Activated CD8-positive, alpha-beta memory T cell treated with anti-CD3 and anti-CD28 coated beads for 1 hour (primary cell): ENCODE measurements at places on chromosomes 5 and 9.

DNA sequence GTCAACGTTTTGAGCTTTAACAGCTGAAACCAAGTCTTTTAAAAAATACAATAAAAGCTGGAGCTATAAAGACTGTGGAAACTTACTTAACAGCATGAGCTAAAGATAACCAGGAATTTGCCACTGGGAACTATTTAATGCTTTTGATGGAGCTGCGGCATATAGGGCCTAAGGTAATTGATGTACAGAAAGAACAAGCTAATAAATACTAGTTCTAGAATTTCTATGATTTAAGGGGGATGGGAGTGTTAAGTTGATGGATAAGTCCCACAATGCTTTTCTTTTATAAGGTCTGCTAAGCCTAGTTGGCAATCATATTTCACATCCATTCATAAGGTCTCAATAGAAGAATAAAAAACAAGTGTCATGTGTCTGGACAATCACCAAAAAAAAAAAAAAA lies 334.0 kb upstream of the DMAC1 start:
- DNase-seq: no peak

DNA sequence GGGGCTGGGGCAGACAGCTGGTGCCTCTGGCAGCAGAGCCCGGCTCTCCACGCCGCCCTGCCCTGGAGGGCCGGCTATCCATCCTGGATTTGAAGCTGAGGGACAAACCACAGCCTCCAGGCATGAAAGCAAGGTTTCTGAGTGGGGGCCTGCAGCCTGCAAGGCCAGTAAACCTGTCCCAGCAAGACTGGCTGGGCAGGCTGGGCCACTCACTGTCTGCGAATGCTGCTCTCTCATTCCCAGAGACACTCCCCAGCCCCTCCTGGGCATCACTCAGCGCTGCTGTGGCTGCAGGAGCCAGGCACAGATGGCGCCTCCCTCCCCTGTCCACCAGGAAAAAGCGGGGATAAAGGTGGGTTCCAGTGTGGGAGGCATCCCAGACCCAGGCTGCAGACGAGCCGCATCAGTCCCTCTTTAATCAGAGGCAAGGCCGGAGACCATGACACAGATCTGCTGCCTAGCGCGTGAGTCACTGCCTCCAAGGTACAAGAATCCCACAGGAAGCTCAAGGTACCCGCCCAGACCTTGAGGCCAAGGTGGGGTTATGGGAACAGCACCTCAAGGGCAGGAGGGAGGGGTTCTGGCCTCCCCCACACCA lies 118.0 kb downstream of the VAV2 start:
- DNase-seq: no peak

GRCh38 chr9:28445211-28445610 lies 871.9 kb upstream of the C9orf72 start:
- DNase-seq: no peak

GRCh38 chr9:129323999-129324553 lies 146.0 kb upstream of the IER5L start:
- DNase-seq: no peak

GRCh38 chr9:96858018-96858573 lies 3.8 kb upstream of the ZNF782 start:
- DNase-seq: no peak

DNA sequence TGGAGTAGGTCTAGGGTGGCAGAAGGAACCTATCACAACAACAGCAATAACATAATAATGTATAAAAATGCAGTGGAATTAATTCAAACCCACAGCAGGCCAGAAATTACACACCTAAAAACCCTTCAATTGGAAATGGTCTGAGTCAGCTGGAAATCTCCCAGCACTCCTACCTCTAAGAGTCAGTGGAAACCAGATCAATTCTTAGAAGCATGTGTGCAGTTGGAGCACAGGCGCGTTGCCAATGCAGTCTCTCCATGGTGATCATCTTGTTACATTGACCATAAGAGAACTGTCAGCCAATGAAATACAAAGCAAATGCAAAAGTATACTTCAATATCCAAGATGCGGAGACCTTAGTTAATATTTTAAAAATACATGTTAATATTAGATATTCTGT lies 15.1 kb upstream of the CSNK1G3 start:
- no peak for DNase-seq

DNA sequence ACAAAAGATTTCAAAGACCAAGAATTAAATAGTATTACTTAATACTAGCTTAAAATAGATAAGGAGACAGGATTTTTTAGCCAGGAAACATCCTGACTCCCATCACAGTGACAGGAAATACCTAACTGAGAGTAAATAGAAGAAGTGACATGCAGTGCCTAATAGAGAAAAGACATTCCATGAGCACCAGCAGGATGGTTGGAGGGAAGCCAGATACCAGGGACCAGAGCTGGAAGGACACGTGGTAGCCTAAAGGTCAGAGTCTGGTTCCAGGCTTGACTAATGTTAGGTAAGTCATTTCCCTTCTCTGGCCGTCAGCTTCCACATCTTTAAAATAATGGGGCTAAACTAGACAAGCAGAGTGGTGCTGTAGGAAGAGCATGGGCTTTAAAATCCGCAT lies 41.6 kb downstream of the CDK5RAP2 start:
- no peak for DNase-seq

- no peak for DNase-seq
Measured at GRCh38 chr9:96136992-96137670, 164.8 kb downstream of the HSD17B3 start.

GRCh38 chr5:179288101-179288808 lies 57.0 kb downstream of the ADAMTS2 start:
- no peak for DNase-seq

GRCh38 chr9:131447148-131447547 lies 53.3 kb downstream of the PRRC2B start:
- DNase-seq: no peak

- DNase-seq: no peak
Measured at GRCh38 chr9:17994695-17995425, 416.0 kb downstream of the SH3GL2 start.

GRCh38 chr5:50744776-50745175 lies 78.3 kb downstream of the PARP8 start:
- no peak for DNase-seq

GRCh38 chr9:113654605-113655428 lies 191.3 kb downstream of the RGS3 start:
- no peak for DNase-seq

DNA sequence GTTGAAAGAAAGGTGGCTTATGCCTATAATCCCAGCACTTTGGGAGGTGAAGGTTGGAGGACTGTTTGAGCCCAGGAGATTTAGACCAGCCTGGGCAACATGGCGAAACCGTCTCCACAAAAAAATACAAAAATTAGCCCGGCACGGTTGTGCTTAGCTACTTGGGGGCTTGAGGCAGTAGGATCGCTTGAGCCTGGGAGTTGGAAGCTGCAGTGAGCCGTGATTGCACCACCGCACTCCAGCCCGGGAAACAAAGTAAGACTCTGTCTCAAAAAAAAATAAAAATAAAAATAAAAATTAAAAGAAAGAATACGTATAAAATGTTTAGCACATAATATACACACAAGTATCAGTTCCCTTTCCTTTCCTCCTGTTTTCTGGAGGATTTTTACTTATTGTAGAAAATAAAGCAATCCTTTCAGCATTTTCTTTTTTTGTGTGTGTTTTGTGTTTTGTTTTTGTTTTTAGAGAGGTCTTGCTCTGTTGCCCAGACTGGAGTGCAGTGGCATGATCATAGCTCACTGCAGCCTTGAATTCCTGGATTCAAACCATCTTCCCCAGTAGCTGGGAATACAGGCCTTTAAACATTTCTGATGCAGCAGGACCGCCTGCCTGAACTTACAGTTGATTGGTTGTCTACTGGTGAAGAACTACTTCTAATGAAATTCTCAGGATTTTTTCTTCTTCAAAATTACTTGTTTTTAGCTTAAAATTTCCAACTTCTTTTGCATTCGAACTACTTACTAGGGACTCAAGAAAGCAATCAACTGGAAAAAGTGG lies 4.1 kb upstream of the GPR107 start:
- DNase-seq: no peak

- no peak for DNase-seq
Measured at GRCh38 chr9:7185612-7186011, 427.8 kb downstream of the KDM4C start.

- DNase-seq: no peak
Measured at GRCh38 chr5:16574789-16575721, 41.7 kb downstream of the RETREG1 start.

DNA sequence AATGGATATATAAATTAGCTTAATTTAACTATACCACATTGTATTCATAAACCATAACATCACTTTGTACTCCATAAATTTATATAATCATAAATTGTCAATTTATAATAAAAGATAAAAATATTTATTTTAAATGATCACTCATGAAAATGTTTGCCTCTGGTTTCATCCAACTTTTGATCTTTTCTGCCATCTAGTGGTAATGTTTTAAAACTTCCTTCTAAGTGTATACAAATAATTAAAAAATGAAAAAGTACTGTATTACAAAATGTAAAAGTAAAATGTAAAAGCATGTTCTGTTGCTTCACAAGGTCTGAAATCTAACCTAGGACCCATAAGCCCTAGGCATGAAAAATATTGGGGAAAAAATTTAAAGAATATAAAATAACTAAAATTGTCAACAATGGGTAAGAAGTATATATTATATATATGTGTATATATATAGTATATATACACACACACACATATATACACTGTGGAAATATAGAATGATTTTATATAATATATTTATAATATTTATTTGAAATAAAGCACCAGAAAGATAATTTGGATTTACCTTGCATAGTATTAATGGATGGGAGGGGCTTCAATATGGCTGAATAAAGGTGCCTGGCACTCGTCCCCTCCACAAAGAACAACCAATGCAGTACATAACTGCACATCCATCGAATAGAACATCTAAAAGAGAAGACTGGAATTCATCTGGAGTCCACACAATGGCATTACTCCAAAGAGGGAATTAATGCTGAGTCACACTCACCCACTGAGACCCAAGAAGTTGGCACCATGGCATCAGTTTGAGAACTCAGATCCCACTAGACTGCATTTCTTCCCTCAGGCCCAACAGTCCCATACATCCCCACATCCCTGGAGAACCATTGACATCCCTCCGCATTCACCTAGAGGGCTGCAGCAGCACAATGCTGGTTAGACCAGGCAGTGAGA lies 32.5 kb downstream of the ANXA1 start:
- no peak for DNase-seq

- DNase-seq: no peak
Measured at GRCh38 chr9:116565986-116566385, 121.1 kb upstream of the TRIM32 start.

GRCh38 chr5:93184041-93184440 lies 397.0 kb downstream of the NR2F1-AS1 start:
- no peak for DNase-seq

DNA sequence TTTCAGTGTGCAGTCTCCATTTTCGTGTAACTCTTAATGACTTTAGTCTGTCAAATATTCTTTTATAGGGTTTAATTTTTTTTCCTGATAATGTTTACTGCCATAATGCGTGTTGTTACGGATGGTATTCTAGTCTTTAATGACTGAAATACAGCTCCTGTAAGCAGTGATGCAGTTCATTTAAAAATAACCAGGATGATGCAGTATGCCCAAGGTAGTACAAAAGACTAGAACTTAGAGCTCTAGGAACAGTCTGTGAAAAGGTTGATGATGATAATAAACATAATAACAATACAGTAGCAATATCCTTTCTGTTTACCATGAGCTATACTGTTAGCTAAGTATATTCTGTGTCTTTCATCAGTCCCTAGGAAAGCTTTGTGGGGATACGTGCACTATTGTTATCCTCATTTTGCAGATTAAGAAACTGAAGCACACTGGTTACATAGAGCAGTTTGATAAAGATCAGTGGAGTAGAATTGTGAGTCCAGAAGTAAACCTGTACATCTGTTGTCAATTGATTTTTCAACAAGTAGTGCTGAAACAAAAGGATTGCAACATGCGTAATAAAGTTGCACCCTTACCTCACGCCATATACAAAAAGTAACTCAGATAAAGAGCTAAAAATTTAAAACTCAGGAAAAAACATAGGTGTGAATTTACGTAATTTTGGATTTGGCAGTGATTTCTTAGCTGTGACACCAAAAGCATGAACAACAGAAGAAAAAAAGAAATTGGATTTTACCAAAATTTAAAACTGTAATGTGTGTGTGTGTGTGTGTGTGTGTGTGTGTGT lies 64.5 kb downstream of the MTREX start:
- no peak for DNase-seq

GRCh38 chr5:151274666-151275065 lies 21.7 kb downstream of the GM2A start:
- no peak for DNase-seq

DNA sequence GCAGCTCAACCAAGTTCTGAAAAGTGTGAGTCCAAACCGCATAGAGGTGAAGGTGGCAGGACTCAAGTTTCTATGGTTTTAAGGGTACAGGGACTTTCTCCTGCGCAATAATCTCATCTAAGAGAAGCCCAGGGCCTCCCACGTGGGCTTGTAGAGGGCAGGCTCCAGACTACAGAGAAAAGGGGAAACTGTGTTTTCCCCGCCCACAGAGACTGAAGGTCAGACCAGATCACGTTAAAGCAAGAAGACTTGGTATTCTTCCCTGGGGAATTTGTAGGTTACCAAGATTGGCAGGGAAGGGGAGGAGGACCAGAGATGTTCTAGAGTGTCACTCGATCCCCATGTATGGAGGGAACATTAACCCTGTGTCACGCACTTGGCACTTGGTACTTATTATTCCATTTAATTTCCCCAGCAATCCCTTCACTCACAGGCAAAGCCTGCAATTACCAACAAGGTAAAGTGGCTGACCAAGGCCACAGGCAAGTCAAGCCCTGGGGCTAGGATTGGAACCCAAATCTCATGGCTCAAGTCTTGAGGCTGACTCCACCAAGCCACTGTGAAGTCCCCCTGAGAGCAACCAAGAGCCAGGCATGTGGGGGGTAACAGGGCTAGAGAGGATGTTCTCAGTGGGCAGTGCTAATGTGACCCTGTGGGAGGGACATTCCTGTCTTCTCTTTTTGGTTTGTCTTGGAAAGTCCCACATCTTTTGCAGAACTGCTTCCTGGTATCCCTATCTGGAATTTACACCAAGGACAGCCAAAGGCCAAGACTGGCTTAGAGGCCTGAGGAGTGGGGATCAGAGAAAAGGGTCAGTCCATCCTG lies 18.3 kb upstream of the NEK6 start:
- DNase-seq: no peak

- DNase-seq: no peak
Measured at GRCh38 chr5:1009359-1010180, 968 bp downstream of the NKD2 start.

- no peak for DNase-seq
Measured at GRCh38 chr9:37340961-37341360, 81.5 kb upstream of the GRHPR start.

DNA sequence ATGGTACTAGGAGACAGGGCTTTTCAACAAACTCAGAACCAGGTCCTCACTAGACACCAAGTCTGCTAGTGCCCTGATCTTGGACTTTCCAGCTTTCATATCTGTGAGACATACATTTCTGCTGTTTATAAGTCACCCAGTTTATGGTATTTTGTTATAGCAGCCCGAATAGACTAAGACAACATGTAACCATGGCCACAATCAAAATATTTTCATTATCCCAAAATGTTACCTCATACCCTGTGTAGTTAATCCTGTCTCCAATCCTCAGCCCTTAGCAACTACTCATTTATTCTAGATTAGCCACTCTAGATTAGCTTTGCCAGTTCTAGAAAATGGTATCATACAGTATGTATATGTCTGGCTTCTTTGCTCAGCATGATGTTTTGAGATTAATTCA lies 6.3 kb upstream of the ATG10 start:
- DNase-seq: no peak

- no peak for DNase-seq
Measured at GRCh38 chr9:34413231-34413852, 36.6 kb upstream of the MYORG start.

GRCh38 chr9:87770616-87771315 lies 44.8 kb downstream of the CTSL start:
- DNase-seq: no peak
